ENCODE measurements at places on chromosomes 1 and 21.

GRCh38 chr1:5764959-5765358, 227.3 kb downstream of the NPHP4 start:
- no peak for DNase-seq

GRCh38 chr1:159791461-159791860, 10.7 kb downstream of the DUSP23 start:
- DNase-seq = no peak

GRCh38 chr21:45865106-45865835, 116.3 kb upstream of the COL6A1 start:
- DNase-seq = no peak

DNA sequence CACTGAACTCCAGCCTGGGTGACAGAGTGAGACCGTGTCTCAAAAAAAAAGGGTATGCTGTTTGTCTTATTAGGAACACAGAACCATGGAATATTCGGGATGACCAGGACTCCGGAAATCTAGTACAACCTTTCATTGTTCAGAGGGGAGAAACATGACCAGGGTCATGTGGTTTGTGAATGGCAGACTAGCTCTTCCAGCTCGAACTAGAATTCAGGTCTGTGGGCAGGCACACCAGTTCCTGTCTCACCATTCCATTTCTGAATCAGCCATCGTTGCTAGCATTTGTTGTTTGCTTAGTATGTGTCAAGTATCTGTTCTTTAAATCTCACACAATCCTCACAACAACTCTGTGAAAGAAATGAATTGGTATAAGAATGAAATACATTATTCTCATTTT, 50.9 kb downstream of the MDM4 start:
- no peak for DNase-seq

DNA sequence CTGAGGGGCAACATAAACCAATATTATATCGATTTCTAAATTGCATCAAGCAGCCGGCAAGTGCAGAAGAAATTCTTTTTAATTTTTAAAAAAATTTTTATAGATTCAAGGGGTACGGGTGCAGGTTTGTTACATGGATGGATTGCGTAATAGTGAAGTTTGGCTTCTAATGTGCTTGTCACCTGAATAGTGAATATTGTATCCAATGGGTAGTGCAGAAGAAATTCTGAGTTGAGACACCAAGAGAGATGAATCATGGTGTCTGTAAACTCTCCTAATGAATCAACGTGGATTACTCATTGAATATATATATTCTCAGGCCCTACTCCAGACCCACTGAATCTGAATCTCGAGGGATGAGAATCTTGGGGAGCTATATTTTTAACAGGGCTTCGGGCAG, 253.7 kb upstream of the FOXD3 start:
- no peak for DNase-seq

DNA sequence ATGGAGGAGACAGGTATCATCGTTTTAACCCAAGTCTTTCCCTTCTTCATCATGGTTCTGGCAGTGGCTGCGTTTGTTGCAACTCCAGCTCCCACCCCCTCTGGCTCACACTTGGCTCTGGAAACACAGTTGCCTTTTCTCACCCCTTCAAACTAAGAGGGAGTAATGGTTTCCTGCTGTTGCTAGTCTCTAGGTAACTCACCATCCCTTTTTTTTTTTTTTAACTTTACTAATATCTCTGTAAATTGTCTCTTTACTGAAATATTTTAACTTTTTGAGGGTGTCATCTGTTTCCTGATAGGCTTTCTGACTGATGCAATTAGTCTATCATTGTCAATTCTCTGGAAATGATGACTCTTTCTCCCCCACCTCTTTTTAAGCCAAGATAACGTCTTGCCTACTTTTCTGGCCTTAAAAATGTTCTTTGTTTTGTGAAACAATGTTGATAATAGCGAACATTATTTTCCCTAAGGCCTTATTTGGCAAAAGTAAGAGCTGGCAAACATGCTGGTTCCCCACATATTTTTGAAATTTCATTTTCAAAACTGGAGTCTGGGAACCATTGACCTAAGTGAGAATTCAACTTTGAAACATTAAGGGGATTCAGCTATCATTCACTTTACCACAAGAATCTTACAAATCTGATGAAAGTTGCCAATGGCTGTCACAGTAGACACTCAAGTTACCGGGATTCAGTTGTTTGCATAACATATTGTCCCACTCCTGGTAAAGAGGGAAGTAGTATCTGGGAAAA, 85.3 kb downstream of the LEPR start:
- DNase-seq = no peak

DNA sequence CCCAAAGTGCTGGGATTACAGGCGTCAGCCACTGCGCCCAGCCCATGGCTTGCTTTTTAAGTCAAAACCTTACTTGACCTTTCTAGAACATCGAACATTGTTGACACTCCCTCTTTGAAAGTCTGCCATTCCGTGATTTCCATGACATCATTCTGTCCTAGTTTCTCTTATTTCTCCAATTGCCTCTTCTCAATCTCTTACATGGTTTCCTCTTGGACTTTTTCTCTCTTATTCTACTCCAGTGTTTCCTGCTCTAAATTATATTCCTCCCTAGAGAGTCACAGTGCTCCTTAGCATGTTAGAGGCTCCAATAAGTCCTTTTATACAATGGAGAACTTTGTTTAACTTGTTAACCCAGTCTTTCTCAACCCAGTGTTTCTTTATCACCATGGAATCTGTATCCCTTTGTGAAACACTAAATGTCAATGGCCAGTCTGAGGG, 25.5 kb downstream of the JAM2 start:
- DNase-seq = no peak

DNA sequence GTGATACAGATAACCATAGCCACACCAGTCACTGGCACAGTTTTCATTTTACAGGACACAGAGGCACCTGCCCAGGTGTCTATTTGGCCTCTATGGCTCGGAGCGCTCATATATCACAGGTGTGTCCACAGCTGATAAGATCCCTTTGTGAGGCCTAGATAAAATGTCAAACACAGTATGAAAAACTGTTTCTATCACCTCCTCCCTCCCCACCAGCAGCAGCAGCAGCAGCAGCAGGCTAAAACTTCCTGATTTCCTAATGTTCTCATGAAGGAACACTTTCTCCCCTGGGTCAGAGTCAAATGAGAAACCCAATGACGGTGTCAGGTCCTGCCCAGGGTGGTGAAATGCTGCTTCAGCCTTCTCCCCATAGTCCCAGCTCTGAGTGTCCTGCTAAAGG, 24.4 kb downstream of the ELAPOR1 start:
- DNase-seq = no peak

DNA sequence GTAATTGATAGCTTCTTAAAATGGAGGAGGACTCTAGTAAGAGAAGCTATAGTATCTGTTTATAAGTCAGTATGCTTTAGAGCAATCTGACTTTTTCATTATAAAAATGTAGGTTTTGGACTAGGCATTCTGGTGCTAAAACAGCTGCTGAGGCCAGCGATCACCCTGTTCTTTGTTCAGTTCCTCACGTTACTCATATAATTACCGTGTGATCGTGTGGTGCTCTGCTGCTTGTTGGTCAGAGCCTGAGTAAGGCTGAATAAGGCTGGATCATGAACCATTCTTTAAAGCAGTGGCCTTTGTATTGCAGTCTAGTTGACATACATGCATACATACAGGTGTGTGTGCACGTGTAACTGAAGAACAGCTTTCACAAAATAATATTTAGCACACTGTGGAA, 25.2 kb downstream of the CDC42 start:
- DNase-seq = no peak

DNA sequence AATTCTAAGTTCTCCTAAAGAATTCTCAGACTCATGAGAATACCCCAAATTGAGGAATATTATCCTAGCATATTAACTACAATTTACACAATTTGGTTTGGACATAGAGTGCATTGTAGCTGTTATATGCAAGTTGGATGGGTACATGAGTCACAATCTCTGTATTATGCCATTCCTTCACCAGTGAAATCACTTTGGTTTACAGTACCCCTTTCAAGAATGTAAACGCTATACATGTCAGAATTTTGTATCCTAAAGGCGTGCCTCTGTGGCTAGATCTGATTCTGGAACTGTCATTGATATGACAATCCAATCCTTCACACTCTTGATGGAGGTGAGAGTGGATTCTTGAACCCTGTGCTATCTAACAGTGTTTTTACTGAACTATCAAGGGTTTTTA, 6.7 kb upstream of the IL10RB start:
- DNase-seq = no peak

- DNase-seq = no peak
Observed at GRCh38 chr1:110003747-110004428, 19.3 kb downstream of the AHCYL1 start.

GRCh38 chr1:31387612-31388011, 14.7 kb upstream of the FABP3 start:
- no peak for DNase-seq

- DNase-seq = no peak
Observed at GRCh38 chr1:115685029-115685705, 43.4 kb downstream of the VANGL1 start.

DNA sequence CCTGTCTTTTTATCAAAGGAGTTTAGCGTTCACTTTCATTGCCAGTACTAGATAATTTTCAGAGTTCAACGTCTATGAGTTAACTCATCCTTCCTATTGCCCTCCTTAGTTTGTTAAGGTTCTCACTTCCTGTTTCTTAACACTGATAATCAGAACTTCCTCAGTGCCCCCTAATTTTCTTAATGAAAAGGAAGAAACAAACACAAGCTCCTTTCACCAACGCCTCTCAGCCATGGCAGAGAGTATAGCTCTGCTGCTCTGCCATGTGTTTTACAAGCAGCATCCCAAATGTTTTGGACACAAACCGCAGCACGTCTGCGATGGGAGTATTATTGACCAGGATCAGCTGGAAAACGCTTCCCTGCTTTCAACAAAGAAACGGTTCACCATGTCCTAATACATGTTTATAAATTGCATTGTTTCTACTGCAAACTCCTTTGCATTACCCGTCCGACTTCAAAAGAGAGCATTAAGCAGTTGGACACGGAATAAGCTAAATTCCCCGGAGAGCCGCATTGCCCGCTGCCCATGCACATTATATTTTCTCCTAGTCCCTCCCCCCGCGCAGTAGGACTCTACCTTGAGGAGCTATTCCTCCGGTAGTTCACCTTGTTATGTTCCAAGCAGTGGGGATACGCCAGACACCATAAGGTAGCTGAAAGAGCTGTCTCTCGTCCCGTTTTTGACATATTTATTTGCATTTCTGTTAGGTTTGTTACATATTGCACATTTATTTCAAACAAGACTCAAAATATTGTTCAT, 561 bp downstream of the OLFM3 start:
- DNase-seq = no peak

DNA sequence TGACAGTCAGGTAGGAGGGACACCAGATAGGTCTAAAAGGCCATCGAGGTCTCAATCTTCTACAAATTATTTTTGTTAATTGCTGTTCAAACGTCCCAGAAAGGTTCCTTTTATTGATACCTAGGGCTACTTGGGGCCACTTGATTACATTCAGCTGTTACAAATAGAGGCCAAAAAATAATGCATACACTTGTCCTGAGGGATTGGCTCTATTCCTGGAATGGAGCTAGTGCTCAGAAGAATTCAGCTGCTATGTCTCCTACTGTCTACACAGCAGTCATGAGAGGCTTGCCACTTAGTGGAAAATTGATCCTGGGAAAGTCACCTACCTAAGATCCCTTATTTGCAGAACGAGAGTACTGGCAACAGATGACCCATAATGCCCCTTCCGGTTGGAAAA, 498.3 kb downstream of the ADGRL2 start:
- DNase-seq = no peak

DNA sequence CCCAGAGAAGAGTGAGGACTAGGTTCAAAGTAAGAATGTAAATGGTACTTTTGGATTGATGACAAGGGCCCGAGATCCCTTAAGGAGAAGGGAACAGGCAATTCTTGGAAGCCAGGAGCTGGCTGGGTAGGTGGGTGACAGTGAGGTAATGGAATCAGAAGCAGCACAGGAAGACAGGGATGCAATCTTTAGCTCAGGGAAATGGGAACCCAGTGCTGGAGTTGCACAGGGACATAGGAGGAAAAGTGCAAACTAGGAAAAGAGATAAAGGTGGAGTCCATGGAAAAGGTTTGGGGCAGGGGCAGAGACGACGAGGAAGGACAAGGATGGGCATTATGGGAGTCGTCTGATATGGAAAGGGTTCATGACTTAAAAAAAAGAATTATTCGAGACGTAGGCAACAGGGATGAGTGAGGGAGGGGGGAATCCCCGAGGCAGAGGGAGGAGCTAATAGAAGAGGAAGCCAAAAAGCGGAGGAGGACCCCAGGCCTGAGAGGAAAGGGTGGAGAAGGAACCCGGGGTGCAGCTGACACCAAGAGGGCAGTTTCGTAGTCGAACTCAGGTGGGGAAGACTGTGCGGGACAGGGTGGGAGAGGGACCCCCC, 495 bp downstream of the PI4KB start:
- DNase-seq = peak; percentile 35

- no peak for DNase-seq
Observed at GRCh38 chr21:35690436-35690835, 369.9 kb downstream of the SETD4 start.

Measured in activated T-helper 1 cell treated with anti-CD3 and anti-CD28 coated beads, Interleukin-2, amount 50 U/mL, for 16 hours (primary cell).